Karpas-422 (cell line): ENCODE measurements at places on chromosomes 6 and 20. TPM values are rescaled to one million over a fixed set of nuclear protein-coding genes. Genes with fewer than 3 reads are reported as not detected.

The KHDC1L gene
- total RNA-seq = 4.4 and 5.8 TPM in 2 replicates

The RPS6KA2 gene
- total RNA-seq = 7.2 and 8.8 TPM in 2 replicates

The BMP6 gene
- 0.07 TPM in 1 of 2 replicates, not detected in the other for total RNA-seq

GRCh38 chr20:23603321-23603720 lies 2.4 kb downstream of the CST9 start:
- no peak for DNase-seq

DNA sequence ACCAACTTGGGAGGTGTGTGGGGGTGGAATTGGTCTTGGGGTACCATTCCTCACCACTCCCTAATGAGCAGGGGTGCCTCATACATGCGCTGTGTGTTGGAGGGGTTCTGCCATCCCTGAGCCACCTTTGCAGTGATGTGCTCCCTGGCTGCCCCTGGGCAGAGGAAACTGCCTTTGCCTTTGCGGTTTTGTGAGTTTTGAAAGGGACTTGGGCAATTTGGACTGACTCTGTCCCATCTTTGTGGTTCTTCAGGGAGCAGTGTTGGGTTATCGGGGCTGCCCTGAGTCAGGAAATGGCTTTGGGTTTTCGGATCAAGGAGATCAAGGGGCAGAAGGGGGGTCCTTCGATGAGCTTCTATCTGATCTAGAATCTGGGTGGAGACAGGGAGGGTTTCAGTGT lies 3.9 kb upstream of the PHACTR3 start:
- no peak for DNase-seq

DNA sequence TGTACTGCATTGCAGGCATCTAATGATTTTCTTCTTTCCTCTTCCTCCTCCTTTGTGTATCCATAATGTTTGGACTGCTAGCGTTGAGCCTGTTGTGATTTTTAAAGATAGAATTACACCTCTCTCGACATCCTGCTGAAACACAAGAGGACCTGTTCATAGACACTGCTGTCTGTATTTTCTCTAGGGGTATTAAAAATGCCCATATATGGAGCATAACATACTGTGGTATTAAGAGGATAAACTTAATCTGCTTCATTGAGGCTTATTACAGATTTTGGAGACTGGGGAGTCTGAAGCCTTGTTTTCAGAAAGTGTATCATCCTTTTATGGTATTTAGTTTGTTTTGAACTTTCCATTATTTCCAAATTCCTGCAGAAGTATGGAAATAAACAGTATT lies 414.3 kb downstream of the CDKAL1 start:
- DNase-seq = no peak

DNA sequence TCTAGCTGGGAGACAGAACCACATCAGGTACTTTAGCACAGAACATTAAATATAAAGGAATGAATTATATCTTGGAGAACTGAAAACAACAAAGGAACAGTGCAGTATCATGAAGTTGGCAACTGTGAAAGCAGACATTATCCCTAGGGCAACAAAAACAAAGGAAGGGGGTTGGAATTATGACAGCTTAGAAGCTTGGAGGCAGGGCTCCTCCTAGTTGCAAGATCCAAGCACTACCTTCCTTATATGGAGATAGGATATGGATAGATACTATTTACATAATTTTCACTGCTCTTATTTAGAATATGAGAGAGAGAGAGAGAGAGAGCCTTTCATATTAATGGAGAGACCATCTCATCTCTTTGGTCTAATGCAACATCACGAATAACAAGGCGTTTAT lies 27.0 kb downstream of the TMEM14A start:
- no peak for DNase-seq

DNA sequence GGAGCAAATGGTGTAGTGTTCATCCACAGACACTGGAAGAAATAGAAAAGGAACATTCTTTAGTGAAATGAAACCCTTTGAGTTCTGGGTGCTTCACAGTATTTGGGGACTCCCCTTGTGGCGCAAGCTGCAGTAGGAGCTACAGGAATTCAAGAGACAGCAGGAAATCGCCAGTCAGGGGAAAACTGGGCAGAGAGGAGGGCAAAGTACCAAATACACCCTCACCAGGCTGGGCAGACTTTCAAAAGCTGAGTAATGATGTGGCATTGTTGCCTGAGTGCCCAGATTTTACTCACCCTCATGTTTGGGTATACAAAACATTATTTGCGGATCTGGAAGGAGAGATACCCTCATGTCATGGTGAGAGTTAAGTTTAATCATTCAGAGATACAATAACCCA lies 97.9 kb downstream of the SOD2 start:
- DNase-seq = no peak

GRCh38 chr20:46277602-46278001 lies 30.7 kb downstream of the CDH22 start:
- no peak for DNase-seq

- no peak for DNase-seq
Measured at GRCh38 chr6:167829513-167829912, 2.8 kb downstream of the AFDN start.

GRCh38 chr6:157644043-157644810 lies 178.8 kb upstream of the SNX9 start:
- DNase-seq = peak; percentile 49

GRCh38 chr6:169809386-169809785 lies 58.0 kb downstream of the ERMARD start:
- DNase-seq = no peak

DNA sequence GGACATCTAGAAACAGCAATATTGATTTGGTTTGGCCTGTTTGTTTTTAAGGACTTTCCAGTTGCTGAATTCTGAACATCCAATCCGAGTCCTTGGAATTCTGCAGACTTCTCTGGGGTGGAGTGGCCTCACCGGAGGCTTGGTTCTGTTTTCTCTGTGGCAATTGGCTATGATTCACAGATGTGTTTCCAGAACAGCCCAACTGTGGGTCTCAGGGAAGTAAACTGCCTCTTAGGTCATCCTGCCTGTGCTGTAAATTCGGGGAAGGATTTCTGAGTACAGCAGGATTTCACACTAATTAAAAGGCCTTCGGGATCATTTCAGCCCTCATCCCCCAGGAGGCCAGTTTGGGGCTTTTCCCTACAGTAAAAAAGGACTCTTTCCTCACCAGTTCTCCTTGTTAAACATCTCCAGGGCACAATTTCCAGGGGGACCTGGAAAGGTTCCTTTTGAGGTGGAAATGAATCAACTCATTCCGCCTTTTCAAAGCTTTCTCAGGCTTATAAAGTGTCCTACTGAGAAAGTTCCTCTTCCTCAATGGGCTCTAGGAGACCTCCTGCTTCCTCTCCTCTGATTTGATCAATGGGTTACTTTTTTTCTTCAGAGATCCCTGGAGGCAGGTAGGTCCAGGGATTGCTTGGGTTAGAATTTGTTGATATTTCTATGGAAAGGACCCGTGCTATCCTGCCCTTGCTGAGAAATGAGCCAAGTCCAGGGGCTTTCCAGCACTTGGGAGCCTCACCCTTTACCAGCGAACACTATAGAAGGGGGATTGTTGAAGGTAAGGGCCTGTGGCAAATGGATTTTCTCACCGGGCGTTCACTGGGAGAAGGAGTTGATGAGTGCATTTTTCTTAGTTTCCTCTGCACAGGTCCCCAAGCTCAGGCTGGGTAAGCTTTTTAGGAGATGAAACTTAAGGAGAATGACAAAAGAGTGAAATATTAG lies 114.6 kb downstream of the CLIC5 start:
- DNase-seq = no peak

- no peak for DNase-seq
Measured at GRCh38 chr6:119112812-119113530, 34.5 kb upstream of the FAM184A start.

- DNase-seq = no peak
Measured at GRCh38 chr6:63537201-63537958, 34.9 kb upstream of the LOC128125822 start.

GRCh38 chr6:17580518-17581048 lies 19.5 kb upstream of the FAM8A1 start:
- no peak for DNase-seq

GRCh38 chr6:126118058-126118755 lies 131.9 kb downstream of the TRMT11 start:
- DNase-seq = no peak

GRCh38 chr6:46784535-46784934 lies 8.7 kb upstream of the MEP1A start:
- no peak for DNase-seq

- no peak for DNase-seq
Measured at GRCh38 chr6:125528621-125529041, 220.8 kb upstream of the HEY2 start.

GRCh38 chr6:107991772-107992550 lies 34.0 kb upstream of the SEC63 start:
- no peak for DNase-seq
